ENCODE measurements at places on chromosomes 5 and 9. TPM values are rescaled to one million over a fixed set of nuclear protein-coding genes. Genes with fewer than 3 reads are reported as not detected.

ACTBL2 gene
- not detected for polyA plus RNA-seq

DNA sequence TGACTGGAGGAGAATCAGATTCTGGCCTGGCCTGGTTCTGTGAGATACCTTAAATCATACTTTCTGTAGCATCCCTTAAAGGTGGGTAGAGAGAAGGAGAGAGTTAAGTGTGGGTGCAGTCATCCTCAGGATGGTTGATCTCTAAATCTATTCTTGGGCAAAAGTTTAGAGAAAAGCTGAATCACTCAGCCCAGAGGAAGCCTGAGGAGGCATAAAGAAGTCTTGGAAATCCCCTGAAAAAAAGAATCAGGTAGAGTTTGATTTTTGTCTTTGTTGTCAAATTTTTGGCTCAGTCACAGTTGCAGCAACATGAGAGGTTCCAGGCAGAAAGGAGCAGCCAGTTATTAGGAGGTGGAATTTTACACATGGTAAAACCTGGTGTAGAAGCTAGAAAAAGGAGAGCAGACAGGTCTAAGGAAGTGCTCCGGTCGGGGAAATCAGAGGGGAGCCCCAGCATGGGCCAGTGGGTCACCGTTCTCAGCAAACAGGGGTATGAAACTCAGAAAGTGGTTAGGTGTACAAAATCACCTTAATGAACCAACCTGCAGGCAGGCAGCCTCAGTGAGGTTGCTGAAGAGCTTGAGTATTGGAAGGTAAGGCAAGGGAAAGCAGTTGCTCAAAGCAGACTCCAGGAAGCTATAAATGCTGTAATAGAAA is 116.2 kb upstream of the CNTLN start:
- peaks cover 1% of the 10 kb centered on the region for H3K4me1 ChIP-seq
- no peaks in the 10 kb centered on the region for H3K27me3 ChIP-seq
- H3K36me3 ChIP-seq = no peaks in the 10 kb centered on the region
- H3K4me3 ChIP-seq = no peak overlapping the region

DNA sequence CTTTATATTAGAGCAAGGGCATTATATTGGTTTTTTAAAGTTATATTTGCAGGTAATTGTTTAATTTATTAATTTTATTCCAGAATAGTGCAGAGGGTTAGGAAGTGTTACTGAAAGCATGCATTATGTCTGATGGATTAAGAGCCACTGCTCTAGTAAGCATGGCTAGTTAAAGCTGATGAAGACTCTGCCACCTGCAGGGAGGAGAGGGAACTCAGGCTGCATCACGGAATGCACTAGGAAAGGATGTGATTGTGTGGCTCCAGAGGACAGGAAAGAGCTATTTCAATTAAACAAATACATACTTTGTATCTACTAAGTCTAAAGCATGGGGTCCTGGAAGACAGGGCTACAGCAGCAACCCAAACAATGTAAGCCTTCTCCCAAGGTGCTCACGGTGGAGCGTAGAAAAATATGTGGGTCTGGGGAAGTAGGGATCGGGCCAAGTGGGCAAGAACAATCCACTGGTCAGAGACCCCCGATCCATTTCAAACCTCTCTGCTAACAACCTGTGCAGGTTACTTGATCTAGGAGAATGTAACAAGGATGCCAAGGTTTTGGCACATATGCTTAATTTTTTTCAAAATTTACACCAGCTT is 15.3 kb upstream of the GRXCR2 start:
- H3K4me3 ChIP-seq = no peak overlapping the region
- no peaks in the 10 kb centered on the region for H3K4me1 ChIP-seq
- no peak overlapping the region for H3K27ac ChIP-seq
- peak; percentile 77 for DNase-seq
- no peaks in the 10 kb centered on the region for H3K27me3 ChIP-seq
- H3K36me3 ChIP-seq = no peaks in the 10 kb centered on the region

GRCh38 chr5:134582281-134582680 is 50.3 kb downstream of the SAR1B start:
- H3K27ac ChIP-seq = no peak overlapping the region
- H3K4me3 ChIP-seq = no peak overlapping the region
- H3K4me1 ChIP-seq = no peaks in the 10 kb centered on the region
- peaks cover 11% of the 10 kb centered on the region for H3K36me3 ChIP-seq
- no peak for DNase-seq
- H3K27me3 ChIP-seq = no peaks in the 10 kb centered on the region

GRCh38 chr5:150147670-150148069 is 8.0 kb downstream of the PDGFRB start:
- H3K4me1 ChIP-seq = no peaks in the 10 kb centered on the region
- DNase-seq = no peak
- no peaks in the 10 kb centered on the region for H3K36me3 ChIP-seq
- H3K4me3 ChIP-seq = no peak overlapping the region

DNA sequence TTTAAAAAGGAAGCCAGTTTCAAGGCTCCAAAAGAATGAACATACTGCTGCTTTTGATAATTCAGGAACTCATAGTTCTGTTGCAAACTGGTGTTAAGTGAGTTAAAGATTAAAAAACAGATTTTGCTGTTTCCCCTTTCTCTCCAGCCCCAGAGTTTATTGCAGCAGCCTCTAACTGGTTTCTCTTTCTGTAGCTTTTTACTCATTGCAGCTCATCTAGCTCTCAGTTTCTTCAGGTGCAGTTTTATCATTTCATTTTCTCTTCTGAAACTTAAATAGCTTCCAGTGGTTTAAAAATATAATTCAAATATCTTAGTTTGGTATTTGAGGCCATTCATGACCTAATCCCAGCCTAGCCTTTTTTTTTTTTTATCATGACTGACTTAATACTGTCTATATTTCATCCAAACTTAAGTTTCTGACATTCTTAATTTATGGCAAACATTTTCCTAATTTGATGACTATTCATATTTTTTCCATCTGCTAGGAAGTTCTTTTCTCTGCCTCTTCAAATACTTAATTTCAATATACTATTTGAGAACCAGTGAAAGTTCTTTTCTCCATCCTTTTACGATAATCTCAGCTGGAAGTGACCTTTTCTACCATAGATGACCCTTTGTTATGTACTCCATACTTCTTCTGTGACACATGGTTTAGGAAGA is 252.7 kb upstream of the GRIA1 start:
- DNase-seq = no peak
- H3K36me3 ChIP-seq = no peaks in the 10 kb centered on the region
- no peak overlapping the region for H3K4me3 ChIP-seq
- no peak overlapping the region for H3K27ac ChIP-seq
- no peaks in the 10 kb centered on the region for H3K4me1 ChIP-seq
- no peaks in the 10 kb centered on the region for H3K27me3 ChIP-seq

CEMIP2 gene
- polyA plus RNA-seq = 29.5 TPM

DNA sequence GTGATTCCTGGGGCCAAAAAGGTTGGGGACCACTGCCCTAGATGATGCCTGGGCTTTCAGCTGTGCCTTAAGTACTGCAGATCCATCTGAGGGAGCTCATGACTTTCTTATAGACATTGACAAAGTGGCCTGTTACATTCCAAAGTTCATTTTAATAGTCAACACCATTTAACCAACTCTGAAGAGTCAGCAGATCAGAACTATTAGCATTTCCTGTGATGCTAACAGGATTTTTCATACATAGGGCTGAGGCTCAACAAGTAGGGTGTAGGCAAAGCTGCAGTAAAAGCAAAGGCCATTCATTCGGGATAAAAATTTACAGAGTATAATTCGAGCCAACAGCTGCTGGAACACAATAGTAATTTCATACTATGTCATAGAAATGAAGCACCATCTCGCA is 105.4 kb downstream of the LPAR1 start:
- peak; percentile 67 for DNase-seq
- no peaks in the 10 kb centered on the region for H3K27me3 ChIP-seq

SPINK1 gene
- polyA plus RNA-seq = 258 TPM

DNA sequence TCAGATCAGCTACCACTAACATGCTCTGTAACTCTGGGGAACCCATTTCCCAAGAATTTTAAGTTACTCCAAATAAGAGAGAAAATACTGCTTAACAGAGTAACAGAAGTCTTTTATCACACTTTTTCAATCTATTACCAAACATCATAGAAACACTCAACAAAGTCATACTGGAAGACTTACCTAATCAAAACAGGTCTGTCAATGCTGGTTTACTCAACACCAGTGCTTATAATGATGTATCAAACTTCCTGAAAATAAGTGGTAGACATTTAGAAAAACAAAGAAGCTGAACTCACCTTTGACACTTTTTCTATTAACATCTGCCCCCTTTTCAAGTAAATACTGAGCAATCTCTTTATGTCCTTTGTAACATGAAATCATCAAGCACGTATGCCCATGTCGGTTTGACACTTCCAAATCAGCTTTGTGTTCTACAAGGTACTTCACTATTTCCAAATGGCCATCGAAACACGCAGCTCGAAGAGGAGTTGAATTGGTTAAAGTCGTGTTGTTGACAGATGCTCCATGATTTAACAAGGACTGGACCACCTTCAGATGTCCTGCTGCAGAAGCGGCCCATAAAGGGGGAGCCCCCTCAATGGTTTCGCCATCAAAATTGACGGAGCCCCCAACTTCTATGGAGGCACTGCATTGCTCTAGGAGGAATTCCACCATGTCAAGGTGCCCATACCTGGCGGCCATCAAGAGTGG is 1.8 kb downstream of the FEM1C start:
- no peaks in the 10 kb centered on the region for H3K36me3 ChIP-seq
- no peaks in the 10 kb centered on the region for H3K27me3 ChIP-seq
- peaks cover 6% of the 10 kb centered on the region for H3K4me1 ChIP-seq
- no peak for DNase-seq

DNA sequence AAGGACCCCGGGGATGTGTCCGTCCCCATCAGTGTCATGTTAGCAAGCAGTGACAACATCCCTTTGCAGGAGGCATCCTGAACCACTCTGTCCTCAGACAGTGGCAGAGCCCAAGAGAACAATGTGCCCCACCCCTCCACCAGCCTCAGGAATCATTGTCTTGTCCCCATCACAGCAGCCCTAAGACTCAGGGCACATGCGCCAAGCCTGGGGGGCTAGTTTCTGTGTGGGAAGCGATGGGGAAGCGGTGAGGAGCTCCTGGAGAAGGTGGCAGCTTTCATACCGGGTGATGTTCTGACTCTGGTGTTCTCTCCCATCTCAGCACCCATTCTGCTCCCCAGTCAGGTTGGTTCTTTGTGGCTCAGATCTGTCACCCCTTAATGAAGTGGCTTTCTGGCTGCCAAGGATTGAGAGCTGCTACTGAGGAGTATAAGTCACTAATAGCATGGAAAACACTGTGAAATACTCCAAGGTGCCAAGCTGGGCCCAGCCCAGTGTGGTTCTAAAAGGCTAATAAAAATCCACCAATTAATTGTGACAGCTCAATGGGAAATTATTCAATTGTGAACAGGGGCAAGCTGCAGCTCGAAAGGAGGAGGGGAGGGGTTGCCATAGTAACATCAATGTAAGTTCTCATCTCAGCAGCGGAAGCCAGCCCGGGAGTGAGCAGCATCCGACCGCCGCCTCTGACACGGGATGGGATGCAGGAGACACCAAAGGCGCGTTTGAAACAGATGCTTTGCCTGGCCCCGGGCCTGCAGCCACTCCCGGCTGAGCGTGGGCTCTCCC is 4.7 kb downstream of the QRFP start:
- no peaks in the 10 kb centered on the region for H3K27me3 ChIP-seq
- H3K36me3 ChIP-seq = peaks cover 78% of the 10 kb centered on the region
- H3K4me1 ChIP-seq = no peaks in the 10 kb centered on the region
- DNase-seq = no peak

DMRTA1 gene
- polyA plus RNA-seq = under 0.01 TPM

GRCh38 chr5:95883185-95884016 is 60.9 kb upstream of the GLRX start:
- H3K27me3 ChIP-seq = no peaks in the 10 kb centered on the region
- no peak overlapping the region for H3K4me3 ChIP-seq
- no peaks in the 10 kb centered on the region for H3K36me3 ChIP-seq
- no peak overlapping the region for H3K27ac ChIP-seq
- H3K4me1 ChIP-seq = peaks cover 7% of the 10 kb centered on the region
- no peak for DNase-seq

- peaks cover 1% of the 10 kb centered on the region for H3K27me3 ChIP-seq
- H3K27ac ChIP-seq = no peak overlapping the region
- DNase-seq = peak; percentile 16
These were observed 37.1 kb upstream of the PRUNE2 start for GRCh38 chr9:76943054-76943453.

- no peak overlapping the region for H3K27ac ChIP-seq
- no peaks in the 10 kb centered on the region for H3K36me3 ChIP-seq
- DNase-seq = no peak
- H3K27me3 ChIP-seq = no peaks in the 10 kb centered on the region
- peaks cover 8% of the 10 kb centered on the region for H3K4me1 ChIP-seq
- no peak overlapping the region for H3K4me3 ChIP-seq
These were observed 28.0 kb downstream of the MARCHF3 start for GRCh38 chr5:127002390-127002789.

ENTPD2 gene
- polyA plus RNA-seq = 5.5 TPM

GRCh38 chr5:59416451-59416850 is 477.1 kb downstream of the PDE4D start:
- H3K27ac ChIP-seq = no peak overlapping the region
- H3K4me3 ChIP-seq = no peak overlapping the region
- peaks cover 3% of the 10 kb centered on the region for H3K4me1 ChIP-seq

DNA sequence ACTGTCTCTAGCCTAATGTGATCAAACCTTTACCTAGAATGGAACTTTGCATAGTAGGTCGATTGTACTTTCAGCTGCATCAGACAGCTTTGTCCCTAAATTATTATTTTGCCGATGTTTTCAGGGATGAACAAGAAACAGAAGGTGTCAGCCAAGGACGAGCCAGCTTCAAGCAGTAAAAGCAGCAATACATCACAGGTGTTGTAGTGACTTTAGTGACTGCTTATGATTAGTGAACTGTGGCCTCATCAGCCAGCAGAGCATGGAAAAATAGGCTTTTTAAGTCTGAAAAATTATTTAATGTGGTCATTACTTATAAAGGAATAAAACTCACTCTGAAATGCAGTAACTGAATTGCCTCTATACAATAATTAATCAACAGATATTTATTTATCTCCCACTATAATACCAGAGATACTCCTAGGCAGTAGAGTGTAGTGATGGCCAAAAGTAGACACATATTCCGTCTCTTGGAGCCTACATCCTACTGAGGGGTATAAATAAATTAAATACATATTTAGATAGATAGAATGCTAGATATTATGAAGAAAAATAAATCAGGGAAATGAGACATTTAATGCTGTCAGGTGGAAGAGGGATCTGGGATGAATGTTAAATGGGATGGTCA is 166.3 kb downstream of the PARP8 start:
- DNase-seq = no peak
- no peak overlapping the region for H3K27ac ChIP-seq
- peaks cover 3% of the 10 kb centered on the region for H3K36me3 ChIP-seq
- no peaks in the 10 kb centered on the region for H3K27me3 ChIP-seq
- H3K4me1 ChIP-seq = no peaks in the 10 kb centered on the region
- no peak overlapping the region for H3K4me3 ChIP-seq

DNA sequence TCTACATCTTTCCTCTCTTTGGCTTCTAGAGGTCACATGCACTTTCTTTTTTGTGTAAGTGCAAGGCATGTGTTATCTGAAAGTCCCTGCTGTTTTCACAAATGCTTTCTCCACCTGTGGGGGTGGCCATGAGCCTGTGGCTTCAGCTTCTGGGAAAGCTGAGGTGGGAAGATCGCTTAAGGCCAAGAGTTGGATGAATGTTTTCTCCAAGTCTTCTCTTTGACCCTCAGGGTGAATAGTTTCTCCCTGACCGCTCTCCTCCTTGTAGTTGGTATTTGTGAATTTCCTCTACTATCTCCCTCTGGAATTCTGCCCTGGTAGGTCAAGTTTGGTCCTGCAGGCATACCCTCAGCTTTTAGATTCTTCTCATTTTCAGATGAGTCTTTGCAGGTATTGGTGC is 74.2 kb downstream of the UGCG start:
- no peak overlapping the region for H3K4me3 ChIP-seq
- no peak overlapping the region for H3K27ac ChIP-seq
- no peaks in the 10 kb centered on the region for H3K4me1 ChIP-seq
